ENCODE measurements at places on chromosomes 12 and 14.

DNA sequence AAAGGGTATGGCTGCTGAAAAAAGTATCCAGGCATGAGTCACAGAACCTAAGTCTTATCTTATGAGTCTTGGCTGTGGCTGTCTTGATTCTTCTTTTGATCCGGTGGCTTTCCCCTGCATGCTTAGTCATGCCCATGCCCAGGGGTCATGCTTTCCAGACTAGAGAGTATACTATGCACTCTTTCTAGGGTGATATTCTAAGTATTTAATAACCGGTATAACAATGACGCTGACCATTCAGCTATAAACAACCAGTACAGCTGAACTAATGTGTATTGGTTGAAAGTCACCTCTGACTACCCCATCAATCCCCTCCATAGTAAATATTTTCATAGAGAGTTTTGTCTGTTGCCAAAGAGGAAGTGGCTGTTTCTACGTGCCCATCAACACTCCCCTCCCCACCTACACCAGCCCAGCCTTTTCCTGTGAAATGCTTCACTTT lies 34.7 kb upstream of the NRXN3 start:
- DNase-seq, result no peak

DNA sequence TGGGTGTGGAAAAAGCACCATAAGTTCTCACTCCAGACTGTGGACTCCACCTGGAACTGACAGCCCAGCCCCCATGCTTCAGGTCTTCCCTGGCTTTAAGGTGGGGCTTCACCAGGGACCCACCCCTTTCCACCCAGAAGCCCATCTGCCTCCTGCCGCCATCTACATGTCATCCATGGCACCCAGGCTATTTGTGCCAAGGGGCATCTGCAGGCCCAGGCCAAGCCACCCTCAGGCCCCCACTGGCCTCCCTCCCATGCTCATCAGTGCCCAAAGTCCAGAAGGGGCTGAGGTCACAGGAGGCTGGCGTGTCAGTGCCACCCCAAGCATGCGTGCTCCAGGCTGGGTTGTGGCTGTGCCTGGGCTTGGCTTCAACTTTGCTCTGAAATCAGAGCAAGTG lies 212.2 kb upstream of the DIO3 start:
- no peak for DNase-seq

- DNase-seq, result no peak
Observed at GRCh38 chr12:130090542-130090941, 71.7 kb upstream of the FZD10 start.

DNA sequence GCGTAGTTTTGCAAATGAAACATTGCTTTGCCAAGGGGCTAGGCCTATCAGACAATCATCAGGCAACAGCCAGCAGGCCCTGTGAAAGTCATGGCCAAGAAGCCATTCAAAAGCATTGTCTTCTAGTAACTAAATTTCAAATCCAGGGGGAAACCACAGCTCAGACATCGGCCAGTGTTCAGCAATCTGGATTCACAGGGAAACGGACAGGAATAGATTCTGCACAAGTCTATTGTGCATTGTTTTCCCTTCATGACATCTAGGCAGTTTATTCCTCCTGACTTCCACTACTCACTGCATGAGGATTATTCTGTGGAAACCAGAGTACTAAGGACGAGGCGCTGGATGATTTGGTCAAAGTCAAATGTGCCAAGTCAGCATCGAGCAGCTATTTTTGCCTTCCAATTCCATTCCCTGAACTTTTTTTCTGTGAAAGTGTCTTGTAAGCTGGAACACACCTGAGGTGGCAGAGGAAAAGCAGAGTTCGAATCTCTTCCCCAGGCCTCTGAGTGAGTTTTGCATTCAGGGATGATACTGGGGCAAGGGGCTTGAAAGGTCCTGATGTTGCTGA lies 75.4 kb downstream of the VCPKMT start:
- no peak for DNase-seq

DNA sequence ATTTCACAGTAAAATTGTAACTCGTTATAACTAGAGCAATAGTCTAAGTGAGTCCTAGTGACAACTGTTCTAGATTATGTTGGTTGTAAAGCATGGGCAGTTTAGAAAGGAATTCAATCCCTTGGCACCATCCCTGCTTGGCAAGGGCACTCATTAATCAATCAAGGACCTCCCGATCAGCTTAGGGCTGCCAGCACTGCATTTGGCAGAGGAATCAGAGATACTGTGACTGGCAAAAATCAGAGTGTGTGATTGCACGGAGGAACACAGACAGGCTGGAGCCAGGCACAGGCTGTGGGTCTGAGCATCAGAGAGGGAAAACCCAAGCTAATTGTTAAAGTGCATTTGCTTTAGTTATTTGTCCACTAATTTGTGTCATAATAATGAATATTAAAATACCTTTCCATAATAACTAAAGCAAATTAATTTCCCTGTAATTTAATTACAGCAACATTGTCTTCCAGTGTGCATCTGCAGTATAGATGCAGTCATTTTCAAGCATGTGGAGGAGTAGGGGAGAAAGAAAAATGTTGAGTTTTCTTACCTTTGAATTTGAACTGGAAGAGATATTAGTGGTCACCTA lies 3.2 kb upstream of the EGLN3 start:
- DNase-seq, result no peak

- no peak for DNase-seq
Observed at GRCh38 chr14:23604675-23605170, 26.1 kb upstream of the JPH4 start.

DNA sequence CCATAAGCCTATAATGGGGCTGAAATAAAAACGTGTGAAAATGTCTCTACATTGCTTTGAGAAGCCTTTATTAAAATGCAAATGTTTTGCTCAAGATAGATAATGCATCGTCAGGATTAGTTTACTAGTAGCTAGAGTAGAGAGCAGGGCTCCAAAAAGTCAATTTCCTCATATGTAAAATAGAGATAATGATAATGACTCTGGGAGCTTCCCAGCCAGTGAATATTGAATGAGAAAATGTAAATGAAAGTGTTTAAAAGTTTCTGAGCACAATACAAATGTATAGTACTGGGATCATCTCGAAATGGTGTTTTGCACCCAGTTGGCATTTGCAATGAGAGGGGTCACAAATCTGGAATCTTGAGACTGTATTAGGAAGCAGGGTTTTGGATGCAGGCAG lies 135.3 kb downstream of the OTOGL start:
- no peak for DNase-seq

- no peak for DNase-seq
Observed at GRCh38 chr12:116382686-116383530, 105.4 kb upstream of the MED13L start.

GRCh38 chr14:103056322-103057027 lies 874 bp downstream of the CDC42BPB start:
- peak; percentile 72 for DNase-seq

DNA sequence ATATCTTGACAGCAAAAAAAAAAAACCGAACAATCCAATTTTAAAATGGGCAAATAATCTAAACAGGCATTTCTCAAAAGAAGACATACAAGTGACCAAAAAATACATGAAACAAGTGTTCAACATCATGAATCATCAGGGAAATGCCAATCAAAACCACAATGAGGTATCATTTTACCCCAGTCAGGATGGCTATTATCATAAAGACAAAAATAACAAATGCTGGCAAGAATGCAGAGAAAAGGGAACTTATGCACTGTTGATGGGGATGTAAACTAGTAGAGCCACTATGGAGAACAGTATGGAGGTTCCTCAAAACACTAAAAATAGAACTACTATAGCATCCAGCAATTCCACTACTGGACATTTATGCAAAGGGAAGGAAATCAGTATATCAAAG lies 448.2 kb downstream of the RGS6 start:
- no peak for DNase-seq

GRCh38 chr12:90456248-90456647 lies 498.7 kb downstream of the CCER1 start:
- no peak for DNase-seq

- peak; percentile 63 for DNase-seq
Observed at GRCh38 chr14:71103662-71104484, 196.6 kb downstream of the PCNX1 start.

DNA sequence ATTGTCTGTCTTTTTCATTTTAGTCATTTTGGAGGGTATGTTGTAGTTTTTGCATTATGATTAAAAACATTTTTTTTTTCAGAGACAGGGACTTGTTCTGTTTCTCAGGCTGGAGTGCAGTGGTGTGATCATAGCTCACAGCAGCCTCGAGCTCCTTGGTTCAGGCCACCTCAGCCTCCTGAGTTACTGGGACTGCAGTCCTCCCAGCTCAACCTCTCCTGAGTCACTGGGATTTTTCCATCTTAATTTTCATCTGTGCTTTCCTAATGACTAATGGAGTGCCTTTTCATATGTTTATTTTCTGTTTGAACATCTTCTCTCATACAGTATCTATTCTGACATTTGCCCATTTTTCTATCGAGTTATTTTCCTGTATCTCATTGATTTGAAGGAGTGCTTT lies 52.6 kb downstream of the DYRK2 start:
- DNase-seq, result no peak

- DNase-seq, result no peak
Observed at GRCh38 chr12:86663173-86663572, 407.0 kb upstream of the MGAT4C start.

DNA sequence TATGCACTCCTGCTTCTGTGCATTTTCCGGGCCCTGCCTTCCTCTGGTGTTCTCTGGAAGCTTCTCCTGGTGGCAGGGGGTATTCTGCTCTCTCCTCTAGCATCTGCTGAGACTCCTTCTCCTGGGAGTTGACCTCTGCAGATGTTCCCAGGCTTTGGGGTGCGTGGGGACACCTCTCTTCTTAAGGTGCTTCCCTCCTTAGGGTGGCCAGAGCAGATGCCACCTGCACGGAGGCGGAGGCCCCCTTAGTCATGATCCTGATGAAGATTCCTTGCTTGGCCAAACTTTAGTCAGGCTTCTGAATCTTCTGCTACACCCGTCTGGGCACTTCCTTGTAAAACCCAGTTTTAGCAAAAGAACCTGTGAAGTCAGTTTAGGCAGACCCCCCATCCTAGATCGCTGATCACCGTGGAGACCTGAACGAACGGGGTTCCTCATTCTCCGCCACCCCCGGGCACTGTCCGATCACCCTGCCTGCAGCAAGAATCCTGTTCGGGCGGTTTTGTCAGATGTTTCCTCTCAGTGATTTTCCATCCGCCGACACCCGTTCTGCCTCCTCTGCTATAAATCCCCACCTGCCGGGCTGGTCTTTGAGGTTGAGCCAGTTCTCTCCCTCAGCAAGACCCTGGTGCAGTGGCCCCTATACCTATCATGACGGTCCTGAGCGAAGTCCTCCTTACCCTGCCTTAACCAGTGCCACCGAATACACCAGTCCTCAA lies 111.9 kb downstream of the CALM1 start:
- DNase-seq, result peak; percentile 66

Data from PC-9 (cell line).